Stimulated activated CD4-positive, alpha-beta T cell treated with anti-CD3 and anti-CD28 coated beads, TNF-alpha, amount 100 ng/mL, for 4 hours (primary cell): ENCODE measurements at places on chromosomes 7 and 10.
A peak's percentile ranks its signal among the peaks of the same experiment; 100 is the strongest.

DNA sequence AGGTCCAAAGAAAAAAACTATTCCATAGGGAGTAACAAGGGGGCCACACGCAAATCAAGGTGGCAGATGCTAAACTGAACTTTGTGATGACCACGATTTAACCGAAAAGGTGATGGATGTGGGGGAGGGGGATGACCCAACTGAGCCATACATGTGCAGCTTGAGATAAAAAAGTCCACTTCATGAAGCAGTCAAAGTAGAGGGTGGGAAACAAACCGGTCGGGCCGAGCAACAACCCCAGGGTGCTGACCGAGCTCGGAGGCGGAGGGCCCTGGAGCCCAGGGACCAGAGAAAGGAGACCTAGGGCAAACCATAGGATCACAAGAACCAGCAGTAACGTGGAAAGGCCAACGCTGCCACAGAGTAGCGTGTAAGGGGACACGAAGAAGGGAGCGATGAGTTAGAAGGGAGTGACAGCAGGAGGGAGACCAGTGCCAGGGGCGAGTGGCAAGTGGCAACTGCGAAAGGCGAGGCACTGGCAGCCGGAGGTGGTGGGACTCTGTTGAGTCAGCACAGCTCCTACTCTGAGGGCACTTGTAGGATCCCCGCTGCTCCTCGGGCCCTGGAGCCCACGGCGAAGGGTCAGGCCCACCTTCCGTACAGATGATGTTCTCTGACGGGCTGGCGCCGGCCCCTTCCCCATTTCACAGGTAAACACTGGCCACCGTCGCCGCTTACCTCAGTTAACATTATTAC, 540 bp downstream of the SNX13 start:
- DNase-seq, result no peak

- DNase-seq, result no peak
Observed at GRCh38 chr10:14524691-14525324, 194.1 kb upstream of the FRMD4A start.

DNA sequence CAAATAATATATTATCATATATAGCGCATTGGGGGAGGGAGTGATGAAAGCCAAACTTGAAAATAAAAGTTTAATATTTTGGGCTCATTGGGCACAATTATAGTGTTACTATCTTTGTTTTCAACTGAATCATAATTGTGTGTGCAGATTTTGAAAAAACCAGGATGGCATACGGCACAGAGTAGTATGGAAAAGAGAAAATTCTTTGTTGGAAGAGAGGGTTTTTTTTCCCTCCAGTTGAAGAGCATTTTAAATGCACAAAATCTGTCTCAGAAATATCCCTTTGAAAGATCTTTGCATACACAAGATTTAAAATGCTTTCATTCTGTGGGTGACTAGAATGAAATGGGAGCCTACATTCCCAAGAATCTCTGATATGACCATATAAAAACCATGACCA, 269.6 kb downstream of the EXOC4 start:
- DNase-seq, result no peak

- DNase-seq, result no peak
Observed at GRCh38 chr7:5064391-5065106, 18.9 kb downstream of the RBAK start.

DNA sequence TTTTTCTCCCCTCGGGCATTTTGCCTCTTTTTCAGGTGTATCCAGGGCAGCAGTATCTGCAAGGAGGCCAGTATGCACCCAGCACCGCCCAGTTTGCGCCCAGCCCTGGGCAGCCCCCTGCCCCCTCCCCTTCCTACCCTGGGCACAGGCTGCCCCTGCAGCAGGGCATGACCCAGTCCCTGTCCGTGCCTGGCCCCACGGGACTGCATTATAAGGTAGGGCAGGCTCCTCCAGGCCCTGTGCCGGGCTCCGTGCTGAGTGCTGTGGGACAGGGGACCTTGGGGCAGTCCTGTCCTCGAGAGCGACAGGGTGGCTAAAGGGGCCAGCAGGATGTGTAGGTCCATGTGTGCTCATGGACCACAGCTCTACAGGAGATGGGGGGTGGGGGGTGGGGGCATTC, 10.6 kb downstream of the ZMIZ2 start:
- DNase-seq, result no peak

GRCh38 chr7:28297801-28298459, 114.4 kb upstream of the CREB5 start:
- no peak for DNase-seq

DNA sequence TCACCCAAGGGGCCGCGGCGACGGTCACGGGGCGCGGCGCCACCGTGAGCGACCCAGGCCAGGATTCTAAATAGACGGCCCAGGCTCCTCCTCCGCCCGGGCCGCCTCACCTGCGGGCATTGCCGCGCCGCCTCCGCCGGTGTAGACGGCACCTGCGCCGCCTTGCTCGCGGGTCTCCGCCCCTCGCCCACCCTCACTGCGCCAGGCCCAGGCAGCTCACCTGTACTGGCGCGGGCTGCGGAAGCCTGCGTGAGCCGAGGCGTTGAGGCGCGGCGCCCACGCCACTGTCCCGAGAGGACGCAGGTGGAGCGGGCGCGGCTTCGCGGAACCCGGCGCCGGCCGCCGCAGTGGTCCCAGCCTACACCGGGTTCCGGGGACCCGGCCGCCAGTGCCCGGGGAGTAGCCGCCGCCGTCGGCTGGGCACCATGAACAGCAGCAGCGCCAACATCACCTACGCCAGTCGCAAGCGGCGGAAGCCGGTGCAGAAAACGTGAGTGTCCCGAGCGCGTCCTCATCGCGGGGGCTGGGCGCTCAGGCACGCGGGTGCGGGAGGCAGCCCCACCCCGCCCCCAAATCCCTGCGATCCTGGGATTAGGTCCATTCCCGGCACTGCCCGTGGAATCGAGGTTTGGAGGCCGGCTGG, 509 bp downstream of the AHR start:
- peak; percentile 43 for DNase-seq

- no peak for DNase-seq
Observed at GRCh38 chr7:129103561-129104324, 40.8 kb upstream of the TSPAN33 start.

- DNase-seq, result no peak
Observed at GRCh38 chr7:75691793-75692543, 46.8 kb downstream of the HIP1 start.

GRCh38 chr10:14163377-14164086, 167.2 kb downstream of the FRMD4A start:
- DNase-seq, result no peak

DNA sequence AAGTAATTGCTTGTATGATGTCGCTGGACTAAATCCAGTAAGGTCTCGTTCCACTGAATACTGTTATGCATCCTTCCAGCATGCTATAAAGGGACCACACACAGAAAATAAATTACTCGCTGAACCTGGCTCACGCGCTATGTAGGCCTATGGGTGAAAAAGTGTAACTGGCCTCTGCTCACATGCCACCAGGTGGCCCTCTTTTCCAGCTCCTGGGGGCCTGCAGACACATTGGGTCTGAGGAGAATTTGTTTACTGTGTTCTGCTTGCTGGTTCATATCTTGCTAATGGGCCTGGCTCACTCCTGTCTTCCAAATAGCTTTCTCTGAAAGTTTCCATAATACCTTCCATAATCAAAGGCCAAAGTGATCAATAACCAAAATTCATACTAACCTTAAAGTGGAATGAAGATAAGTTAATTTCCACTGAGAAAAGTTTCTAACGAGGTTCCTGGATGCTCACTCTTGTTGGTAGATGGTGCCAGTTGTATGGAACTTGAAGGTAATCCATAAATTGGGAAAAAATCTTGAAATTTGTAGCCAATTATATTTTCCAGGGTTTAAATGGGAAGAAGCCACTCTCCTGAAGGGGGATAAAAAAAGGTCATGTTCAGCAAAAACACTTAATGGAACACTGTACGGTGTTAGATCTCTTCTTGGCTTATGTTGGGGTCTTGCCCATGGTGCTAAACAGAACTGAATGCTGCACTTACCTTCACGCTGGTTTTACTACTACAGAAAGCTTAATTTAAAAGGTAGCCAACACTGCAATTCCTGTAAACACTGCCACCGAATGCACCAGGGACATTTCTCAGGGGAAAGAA, 27.0 kb upstream of the ZPBP start:
- DNase-seq, result no peak

- no peak for DNase-seq
Observed at GRCh38 chr7:105319578-105319977, 69.1 kb downstream of the SRPK2 start.

DNA sequence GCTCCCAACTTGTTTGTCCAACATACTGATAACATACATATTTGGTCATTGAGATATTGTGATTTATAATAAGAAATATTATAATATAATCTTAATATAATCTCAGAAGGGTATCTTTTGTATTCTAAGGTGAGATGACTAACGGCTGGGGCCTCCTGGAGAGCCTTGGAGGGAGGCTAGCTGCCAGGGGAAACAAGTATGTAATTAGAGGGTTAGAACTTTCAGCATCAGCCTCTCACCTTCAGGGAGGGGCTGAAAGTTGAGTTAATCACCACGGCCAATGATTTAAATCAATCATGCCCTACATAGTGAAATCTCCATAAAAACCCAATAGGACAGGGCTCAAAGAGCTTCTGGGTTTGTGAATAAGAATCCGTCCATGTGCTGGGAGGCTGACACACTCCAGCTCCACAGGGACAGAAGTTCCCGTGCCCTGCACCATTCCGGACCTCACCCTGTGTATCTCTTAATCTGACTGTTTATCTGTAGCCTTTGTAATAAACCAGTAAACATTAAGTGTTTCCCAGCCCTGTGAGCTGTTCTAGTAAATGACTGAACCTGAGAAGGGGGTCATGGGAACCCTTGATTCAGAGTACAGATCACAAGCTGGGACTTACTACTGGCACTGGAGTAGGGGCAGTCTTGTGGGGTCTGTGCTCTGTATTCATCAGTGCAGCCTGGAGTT, 86.3 kb upstream of the STEAP1B start:
- no peak for DNase-seq

DNA sequence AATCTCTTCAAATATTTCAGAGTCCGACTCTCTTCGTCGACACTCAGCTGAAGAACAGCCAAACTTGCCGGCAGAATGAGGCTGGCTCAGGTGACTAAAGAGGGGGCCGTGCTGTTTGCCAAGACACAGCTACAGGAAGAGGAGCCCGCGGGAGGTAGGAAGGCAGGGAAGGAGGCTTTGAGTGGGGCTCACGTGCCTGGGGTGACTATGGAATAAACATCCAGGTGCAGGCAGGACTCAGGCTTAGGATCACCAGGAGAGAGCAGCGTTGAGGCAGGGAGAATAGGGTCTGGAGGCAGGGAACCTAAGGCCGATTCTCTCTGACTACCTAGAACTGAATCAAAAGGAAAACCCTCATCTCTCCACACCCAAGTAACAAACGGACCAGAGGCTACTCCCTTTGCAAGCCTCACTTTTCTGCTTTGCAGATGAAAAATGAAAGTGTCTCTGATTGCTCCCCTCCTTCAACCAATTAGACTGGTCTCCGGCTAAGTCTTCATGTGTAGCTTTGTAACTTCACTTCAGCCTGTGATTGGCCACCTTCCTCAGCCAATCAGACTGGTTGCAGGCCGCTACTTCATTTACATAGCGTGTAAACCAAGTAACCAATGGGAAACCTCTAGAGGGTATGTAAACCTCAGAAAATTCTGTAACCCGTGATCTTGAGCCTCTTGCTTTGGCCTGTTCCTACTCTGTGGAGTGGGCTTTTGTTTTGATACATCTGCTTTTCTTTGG, 19.7 kb upstream of the BNIP3 start:
- no peak for DNase-seq

GRCh38 chr7:66114743-66115649, at the start of gene CRCP:
Gene CRCP, plus strand, starts transcription at chr7:66114847. Its CDS starts 116 bp downstream, at chr7:66114963.
- DNase-seq, result peak; percentile 71

DNA sequence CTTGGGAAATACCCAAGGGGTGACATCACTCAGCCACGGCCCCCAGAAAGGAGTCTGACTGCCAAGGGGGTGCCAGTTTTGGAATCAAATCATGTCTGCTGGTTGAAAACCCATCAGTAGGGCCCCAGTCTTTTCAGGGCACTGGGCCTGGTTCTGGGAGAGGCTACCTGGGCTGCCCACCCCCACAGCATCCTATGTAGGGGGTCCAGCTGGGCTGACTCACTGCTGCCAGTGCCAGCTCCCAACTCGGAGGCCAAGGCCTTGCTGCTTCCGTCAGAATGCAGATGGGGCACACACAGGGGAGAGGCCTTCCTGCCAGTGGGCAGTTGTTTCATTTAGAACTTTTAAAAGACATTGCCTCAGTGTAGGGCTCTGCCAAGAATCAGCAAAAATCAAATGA, 39.5 kb upstream of the DMBT1 start:
- DNase-seq, result no peak

DNA sequence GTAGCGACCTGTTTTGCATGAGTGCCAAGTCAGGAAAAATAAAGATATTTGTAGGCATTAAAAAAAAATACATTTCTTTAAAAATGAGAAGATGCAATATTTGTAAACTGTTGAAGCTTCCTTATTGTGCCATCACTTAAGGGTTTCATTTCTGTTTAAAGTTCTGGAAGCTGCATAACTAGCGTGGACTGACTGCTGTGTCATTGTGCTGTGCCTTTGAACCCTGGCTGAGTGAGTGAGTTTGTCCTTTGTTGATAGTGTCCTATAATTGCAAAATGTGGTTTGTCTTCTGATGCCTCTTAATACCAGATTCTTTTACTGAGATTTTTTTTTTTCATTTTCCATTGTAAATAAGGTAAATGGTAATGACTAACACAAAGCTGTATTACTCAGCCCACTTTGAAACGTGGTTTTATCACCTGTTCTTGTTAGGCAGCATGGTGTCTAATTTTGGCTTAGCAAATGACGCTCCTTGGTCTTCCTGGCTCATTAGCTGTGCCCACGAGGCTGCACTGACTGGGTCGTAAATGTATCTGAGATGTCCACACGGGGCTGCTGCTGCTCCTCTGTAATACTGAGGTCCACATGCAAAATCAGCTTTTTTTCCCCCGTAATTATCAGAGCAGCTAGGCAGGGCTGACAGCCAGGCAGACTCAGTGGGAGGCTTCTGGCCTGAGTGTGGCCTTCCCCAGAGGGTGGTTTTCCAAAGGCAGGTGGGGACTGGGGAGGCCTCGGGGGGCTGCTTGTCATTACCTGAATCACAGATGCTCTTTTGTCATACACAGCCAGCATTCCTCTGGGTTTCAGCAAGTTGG, 14.8 kb downstream of the ZSCAN25 start:
- DNase-seq, result no peak

DNA sequence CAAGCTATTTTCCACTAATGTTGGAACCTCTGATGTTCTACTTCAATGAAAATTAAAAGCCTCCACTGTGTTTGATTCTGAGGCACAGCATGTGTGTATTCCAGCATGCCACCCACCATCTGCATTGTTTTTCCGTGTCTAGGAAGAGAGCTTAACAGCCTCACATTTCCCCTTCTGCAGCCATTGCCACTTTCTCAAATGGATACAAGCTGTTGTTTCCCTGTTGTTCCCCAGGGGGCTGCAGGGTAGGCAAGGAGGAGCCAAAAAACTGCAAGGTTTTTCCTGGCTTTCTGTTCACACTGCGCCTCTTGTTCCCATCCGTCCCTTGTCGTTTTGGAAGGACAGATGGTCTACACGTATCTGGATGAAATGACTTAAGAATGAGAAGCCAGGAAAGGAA, 72.3 kb upstream of the DNAJB12 start:
- DNase-seq, result no peak
